ENCODE measurements at places on chromosomes 6 and 20. TPM values are rescaled to one million over a fixed set of nuclear protein-coding genes. Genes with fewer than 3 reads are reported as not detected.

Gene NQO2
- 33.6 TPM for total RNA-seq

Gene BPIFB1
- not detected for total RNA-seq

Gene ZNF76
- total RNA-seq, result 65.7 TPM

Gene WFDC10B
- not detected for total RNA-seq

Gene SIRPB2
- 5.4 TPM for total RNA-seq

Gene RBM39
- total RNA-seq, result 504 TPM

GRCh38 chr20:17620371-17621228 lies 50.7 kb downstream of the DSTN start:
- H3K4me3 ChIP-seq, result no peak overlapping the region
- no peak for DNase-seq
- no peaks in the 10 kb centered on the region for H3K27me3 ChIP-seq
- no peak overlapping the region for H3K27ac ChIP-seq
- no peaks in the 10 kb centered on the region for H3K36me3 ChIP-seq

GRCh38 chr6:2799936-2800527 lies 34.8 kb downstream of the WRNIP1 start:
- H3K4me1 ChIP-seq, result no peaks in the 10 kb centered on the region
- no peaks in the 10 kb centered on the region for H3K36me3 ChIP-seq
- DNase-seq, result no peak

DNA sequence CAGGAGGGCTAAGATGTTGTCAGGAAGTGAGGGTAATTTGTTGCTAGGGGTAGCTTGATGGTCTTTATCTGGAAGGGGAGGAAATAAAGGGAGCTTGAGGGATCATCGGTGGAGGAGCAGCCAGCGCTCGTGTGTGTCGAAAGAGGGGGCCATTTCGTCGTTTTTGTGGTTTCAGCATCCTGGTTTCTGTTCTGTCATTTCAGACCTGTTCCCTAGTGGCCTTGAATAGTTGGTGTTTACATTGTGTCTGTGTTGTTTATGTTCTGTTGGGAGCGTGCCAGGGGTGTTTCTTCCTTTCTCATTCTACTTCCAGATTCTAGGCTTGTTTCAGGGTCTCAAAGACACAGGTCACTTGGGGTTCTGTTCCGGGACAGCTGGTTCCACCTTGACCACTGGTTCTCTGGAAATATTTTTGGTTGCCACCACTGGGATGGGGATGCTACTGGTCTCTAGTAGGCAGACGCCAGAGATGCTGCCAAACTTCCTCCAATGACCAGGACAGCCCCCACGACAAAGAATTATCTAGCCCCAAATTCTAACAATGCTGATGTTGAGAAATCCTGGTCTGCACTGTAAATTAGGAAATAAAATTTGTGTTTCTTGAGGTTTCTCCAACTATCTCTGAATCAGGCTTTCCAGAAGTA lies 113.9 kb upstream of the NAA20 start:
- no peaks in the 10 kb centered on the region for H3K4me1 ChIP-seq
- H3K4me3 ChIP-seq, result no peak overlapping the region
- H3K27ac ChIP-seq, result peak overlapping the region; percentile 23
- no peaks in the 10 kb centered on the region for H3K27me3 ChIP-seq
- no peak for DNase-seq

- no peaks in the 10 kb centered on the region for H3K4me1 ChIP-seq
- no peak overlapping the region for H3K4me3 ChIP-seq
- no peak for DNase-seq
- no peak overlapping the region for H3K27ac ChIP-seq
- H3K36me3 ChIP-seq, result no peaks in the 10 kb centered on the region
- H3K27me3 ChIP-seq, result no peaks in the 10 kb centered on the region
These were observed 117.0 kb upstream of the PMEPA1 start for GRCh38 chr20:57826666-57827287.

DNA sequence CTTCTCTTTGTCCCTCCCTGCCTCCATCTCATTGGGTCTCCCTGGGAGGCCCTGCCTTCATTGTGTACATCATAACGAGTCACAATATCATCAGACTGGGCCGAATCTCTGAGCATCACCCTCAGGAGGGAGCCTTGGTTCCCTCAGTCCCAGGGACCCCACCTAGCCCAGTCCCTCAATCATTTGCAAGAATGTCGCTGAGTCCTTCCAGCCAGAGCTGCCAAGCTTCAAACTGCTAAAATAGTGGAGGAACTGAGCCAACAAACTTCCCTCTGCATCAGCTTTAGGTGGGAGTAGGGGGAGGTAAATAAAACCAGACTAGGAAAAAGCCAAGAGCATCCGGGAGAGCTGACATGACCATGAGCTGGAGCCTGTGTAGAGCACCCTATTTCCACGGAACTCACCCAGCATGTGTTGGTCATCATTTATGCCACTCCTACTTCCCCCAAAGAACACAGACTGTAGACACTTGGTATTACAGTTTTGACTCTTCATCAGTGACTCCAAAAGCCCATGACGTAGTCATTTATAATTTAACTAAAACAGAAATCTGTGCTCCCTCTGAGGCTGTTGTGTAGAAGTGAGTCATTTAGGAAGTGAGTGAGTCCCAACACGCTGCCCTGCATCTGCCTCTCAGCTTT lies 28.8 kb upstream of the IL17A start:
- H3K27me3 ChIP-seq, result no peaks in the 10 kb centered on the region
- H3K36me3 ChIP-seq, result no peaks in the 10 kb centered on the region
- no peak for DNase-seq
- no peak overlapping the region for H3K27ac ChIP-seq
- no peak overlapping the region for H3K4me3 ChIP-seq

- H3K36me3 ChIP-seq, result peaks cover 15% of the 10 kb centered on the region
- H3K4me3 ChIP-seq, result no peak overlapping the region
- no peaks in the 10 kb centered on the region for H3K4me1 ChIP-seq
- no peak for DNase-seq
- no peak overlapping the region for H3K27ac ChIP-seq
These were observed 13.7 kb downstream of the RBCK1 start for GRCh38 chr20:421685-422250.

GRCh38 chr20:33059741-33060390 lies 6.2 kb downstream of the BPIFB3 start:
- no peaks in the 10 kb centered on the region for H3K36me3 ChIP-seq
- no peaks in the 10 kb centered on the region for H3K27me3 ChIP-seq
- DNase-seq, result no peak
- no peak overlapping the region for H3K27ac ChIP-seq

DNA sequence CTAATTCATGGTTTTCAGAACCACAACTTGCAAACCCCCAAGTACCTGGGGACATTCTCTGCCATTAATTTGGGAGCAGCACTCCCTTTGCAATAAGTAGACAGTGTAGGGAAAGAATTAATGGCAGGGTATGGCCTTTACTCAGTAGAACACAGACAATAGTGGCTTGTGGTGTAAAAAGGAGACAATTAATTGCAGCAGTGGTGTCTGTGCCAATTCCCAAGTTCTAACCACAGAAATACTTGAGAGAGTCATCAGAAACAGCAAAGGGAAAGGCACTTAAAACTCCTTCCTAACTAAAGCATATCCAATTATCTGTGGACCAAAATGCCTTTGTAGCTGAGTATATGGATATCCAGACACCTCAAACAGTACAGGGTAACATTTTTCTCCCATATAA lies 257.6 kb upstream of the POU3F2 start:
- no peak overlapping the region for H3K27ac ChIP-seq
- no peak for DNase-seq
- no peaks in the 10 kb centered on the region for H3K36me3 ChIP-seq

DNA sequence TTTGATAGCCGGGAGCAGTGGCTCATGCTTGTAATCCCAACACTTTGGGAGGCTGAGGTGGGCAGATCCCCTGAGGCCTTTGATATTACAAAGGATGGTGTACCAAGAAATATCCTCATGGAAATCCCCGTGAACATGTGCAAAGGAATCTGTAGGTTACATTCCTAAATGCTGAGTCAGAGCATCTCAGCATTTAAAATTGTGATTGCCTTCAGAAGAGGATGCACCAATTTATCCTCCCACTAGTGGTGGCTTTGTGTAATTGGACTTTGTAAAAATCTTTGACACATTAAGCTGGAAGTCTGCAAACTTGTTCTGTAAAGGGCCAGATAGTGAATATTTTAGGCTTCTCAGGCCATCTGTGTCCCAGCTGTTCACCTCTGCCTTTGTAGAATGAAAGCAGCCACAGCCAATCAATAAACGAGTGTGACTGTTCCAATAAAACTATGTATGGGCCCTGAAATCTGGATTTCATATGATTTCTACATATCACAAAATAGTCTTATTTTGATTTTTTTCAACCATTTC lies 11.8 kb downstream of the TMEM14B start:
- no peaks in the 10 kb centered on the region for H3K27me3 ChIP-seq
- peaks cover 1% of the 10 kb centered on the region for H3K36me3 ChIP-seq
- DNase-seq, result no peak

DNA sequence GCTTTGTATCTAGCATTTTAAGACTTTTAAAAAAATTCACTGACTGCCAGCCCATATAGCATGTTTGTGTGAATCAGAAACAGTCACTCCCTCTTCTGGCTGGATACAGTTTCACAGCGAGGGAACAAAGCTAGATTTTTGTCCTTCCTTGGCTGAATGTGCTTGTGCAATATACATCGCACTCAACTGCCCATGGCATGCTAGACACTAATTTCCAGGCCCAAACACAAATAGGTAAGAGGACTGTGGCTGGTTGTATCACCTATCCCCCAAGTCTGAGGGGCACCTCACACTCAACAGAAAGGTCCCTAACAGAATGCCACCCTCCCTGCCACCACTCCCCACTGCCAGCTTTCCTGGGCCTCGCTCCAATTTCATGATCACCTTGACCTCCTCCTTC lies 16.2 kb upstream of the BLCAP start:
- H3K27ac ChIP-seq, result no peak overlapping the region
- H3K36me3 ChIP-seq, result no peaks in the 10 kb centered on the region
- no peak overlapping the region for H3K4me3 ChIP-seq
- H3K4me1 ChIP-seq, result no peaks in the 10 kb centered on the region

GRCh38 chr20:17862171-17862570 lies 106.4 kb downstream of the SNX5 start:
- no peak for DNase-seq
- H3K36me3 ChIP-seq, result no peaks in the 10 kb centered on the region
- H3K27ac ChIP-seq, result no peak overlapping the region
- H3K27me3 ChIP-seq, result no peaks in the 10 kb centered on the region
- H3K4me3 ChIP-seq, result no peak overlapping the region

- no peak for DNase-seq
- no peaks in the 10 kb centered on the region for H3K4me1 ChIP-seq
These were observed 72.2 kb upstream of the SPTLC3 start for GRCh38 chr20:12936524-12936923.

- H3K27ac ChIP-seq, result no peak overlapping the region
- peaks cover 8% of the 10 kb centered on the region for H3K36me3 ChIP-seq
- no peaks in the 10 kb centered on the region for H3K4me1 ChIP-seq
- H3K27me3 ChIP-seq, result no peaks in the 10 kb centered on the region
- no peak for DNase-seq
These were observed 438.6 kb downstream of the CDC5L start for GRCh38 chr6:44826025-44826676.

DNA sequence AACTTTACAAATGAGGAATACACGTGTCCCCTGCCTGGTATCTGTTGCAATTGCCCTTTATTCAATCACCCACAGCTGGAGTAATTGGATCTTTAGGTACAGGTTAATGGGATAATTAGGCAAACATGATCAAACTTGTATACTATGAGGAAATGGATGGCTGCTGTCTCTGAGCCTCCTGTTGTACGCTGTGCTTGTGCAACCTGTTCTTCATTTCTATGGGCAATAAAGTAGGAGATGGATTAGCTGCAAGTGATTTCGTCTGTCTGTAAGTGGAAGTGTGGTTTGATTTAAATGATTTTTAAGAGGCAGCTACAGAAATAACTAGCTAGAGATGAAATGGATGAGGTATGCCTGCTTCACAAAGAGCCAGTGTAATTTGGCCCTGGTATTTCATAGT lies 474.1 kb downstream of the RNF144B start:
- H3K4me3 ChIP-seq, result no peak overlapping the region
- no peaks in the 10 kb centered on the region for H3K36me3 ChIP-seq
- H3K4me1 ChIP-seq, result no peaks in the 10 kb centered on the region
- no peak for DNase-seq
- no peaks in the 10 kb centered on the region for H3K27me3 ChIP-seq
